ENCODE measurements at places on chromosomes 3 and 15.

DNA sequence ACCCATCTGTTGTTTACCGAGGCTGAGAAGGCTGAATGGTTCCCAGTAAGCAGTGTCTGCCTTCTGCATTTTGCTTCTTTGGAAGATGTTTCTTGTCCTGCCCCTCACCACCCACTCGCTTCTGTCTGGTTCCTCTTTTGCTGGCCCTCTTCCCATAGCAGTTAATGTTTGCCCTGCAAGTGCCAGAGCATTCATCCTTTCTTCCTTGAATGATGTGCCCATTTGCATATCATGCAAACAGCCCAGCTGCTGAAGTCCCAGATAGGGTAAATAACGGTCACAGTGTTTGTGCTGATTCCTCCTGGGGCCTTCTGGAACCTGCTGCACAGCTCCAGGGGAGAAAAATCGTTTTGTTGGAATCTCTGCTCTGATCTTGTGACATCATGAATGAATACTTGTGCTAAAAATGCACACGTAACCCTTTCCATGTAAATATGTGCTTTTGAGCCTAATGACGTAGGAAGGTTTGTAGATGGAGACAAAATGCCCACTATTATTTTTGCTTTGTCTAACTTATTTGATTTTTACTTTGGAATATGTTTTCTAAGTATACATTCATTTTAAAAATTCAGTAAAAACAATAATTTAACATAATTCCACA lies 381.0 kb downstream of the SOX2 start:
- DNase-seq, result no peak

- no peak for DNase-seq
These were observed 40.2 kb upstream of the ZBTB20 start for GRCh38 chr3:115187149-115187757.

- DNase-seq, result no peak
These were observed 32.9 kb upstream of the PIK3R4 start for GRCh38 chr3:130779486-130779885.

DNA sequence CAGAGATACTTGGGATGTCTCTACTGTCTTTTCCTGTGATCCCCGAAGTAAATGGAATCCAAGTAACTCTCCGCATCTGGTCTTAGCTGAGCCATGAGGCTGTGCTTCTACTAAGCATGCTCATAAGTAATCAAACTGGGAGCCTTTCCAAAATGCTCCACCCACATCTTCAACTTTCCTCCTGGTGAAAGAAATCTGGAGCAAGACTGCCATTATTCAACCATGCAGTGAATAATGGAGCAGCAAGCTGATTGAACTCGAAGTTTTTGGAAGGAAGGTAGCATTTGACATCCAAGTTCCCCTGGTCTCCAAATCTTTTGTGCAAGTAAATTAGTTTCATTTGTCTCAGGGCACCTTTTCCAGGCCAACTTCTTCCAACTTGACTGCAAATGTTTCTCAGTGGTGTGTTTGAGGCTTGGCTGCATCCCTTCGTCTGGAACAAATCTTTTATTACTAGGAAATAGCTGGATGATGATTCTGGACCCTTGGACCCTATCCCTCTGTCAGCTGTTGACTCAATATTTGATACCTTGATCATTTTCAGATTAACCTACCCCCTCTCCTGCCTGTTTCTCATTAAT lies 19.4 kb downstream of the GXYLT2 start:
- peak; percentile 59 for DNase-seq

GRCh38 chr3:156033428-156033827 lies 87.0 kb upstream of the KCNAB1 start:
- DNase-seq, result no peak

GRCh38 chr3:113405180-113405579 lies 36.1 kb downstream of the CFAP44 start:
- peak; percentile 69 for DNase-seq

DNA sequence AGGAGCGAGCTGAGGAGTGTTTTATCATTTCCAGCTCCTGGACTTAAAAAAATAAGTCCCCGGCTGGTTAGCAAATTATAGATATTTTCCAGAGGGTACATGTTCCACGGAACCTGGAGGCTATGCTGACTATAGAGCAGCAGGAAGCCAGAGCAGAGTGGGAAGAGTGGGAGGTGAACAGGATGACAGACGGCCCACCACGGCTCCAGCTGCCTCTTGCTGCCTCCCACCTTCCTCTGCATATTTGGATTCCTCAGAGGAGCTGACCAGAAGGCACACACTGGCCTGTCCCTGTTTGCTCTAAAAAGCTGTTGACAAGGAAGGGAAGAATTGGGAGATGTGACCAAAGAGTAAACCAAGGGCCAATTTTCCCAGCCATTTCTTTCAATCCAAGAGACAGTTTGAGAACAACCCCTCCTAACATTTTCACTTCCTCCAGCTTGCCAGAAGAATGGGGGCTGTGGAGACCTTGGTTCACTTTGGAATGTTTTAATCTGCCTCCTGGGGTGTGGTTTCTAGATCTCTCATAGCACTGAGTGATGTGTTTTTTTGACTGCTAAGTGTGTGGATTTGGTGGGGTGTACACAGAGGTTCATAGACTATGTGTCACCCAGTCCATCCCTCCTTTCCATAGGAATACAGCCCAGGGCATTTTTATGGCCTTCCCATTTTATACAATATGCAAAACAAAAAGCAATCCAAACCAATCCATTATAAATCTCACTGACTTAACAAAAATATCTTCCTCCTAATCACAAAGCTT lies 36.8 kb downstream of the HGD start:
- peak; percentile 21 for DNase-seq

GRCh38 chr3:143736205-143736997 lies 111.9 kb downstream of the SLC9A9 start:
- DNase-seq, result peak; percentile 12

DNA sequence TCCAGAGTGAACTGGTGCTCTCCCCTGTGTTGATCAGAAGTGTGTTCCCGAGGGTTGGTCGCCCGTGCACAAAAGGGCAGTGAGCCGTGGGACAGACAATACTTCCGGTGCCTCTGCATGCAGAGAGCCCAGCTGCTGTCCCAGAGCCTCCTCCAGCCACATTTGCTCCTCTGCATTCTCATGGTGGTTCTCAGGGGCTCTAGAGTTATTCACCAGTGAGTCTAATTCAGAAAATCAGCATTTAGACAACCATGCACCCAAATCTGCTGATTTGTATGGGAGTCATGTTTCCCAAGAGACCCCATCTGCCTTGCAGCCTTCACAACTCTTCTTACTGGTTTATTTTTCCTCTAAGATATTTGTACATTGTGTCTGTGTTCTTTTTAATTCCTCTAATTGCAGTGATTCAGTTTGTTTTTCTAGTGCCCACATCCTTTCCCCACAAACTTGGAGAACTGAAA lies 107.0 kb upstream of the SPRED1 start:
- no peak for DNase-seq

- DNase-seq, result no peak
These were observed 52.4 kb downstream of the SETMAR start for GRCh38 chr3:4355401-4356219.

DNA sequence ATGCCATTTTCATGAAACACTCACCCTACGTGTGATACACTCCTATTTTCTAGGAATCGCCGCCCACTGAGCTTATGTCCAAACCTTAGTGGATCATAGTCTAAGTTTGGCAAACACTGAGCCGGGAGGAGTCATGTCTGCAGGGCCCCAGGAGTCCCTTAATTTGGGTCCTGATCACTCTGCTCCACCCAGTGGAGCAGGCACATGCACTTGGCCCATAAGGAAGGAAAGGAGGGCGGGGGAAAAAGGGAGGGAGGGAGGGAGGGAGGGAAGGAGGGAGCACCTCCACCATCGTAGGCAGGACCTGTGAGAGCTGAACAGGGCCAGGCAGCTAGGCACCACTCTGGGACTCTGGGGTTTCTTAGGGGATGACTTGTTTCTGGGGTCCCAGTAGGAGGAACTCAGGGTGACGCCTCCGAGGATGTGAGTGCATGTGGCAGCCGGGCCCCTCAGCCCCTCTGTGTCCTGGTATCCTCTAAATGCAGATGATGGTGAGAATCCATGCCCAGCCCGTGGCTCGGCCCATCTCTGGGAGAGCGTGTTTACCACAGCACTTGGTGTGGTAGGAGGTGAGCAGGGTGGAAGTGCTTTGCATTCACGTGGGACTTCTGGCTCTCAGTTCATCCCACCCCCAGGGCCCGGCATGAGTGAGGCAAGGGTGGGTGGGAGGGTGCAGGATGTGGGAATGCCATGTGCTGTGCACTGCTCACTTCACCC lies 109.4 kb downstream of the KLF13 start:
- no peak for DNase-seq

GRCh38 chr3:102112704-102113230 lies 263.5 kb downstream of the NFKBIZ start:
- no peak for DNase-seq

- DNase-seq, result no peak
These were observed 193.9 kb upstream of the THRB start for GRCh38 chr3:24688446-24689148.

GRCh38 chr3:141677701-141678100 lies 60.4 kb upstream of the RNF7 start:
- DNase-seq, result no peak

DNA sequence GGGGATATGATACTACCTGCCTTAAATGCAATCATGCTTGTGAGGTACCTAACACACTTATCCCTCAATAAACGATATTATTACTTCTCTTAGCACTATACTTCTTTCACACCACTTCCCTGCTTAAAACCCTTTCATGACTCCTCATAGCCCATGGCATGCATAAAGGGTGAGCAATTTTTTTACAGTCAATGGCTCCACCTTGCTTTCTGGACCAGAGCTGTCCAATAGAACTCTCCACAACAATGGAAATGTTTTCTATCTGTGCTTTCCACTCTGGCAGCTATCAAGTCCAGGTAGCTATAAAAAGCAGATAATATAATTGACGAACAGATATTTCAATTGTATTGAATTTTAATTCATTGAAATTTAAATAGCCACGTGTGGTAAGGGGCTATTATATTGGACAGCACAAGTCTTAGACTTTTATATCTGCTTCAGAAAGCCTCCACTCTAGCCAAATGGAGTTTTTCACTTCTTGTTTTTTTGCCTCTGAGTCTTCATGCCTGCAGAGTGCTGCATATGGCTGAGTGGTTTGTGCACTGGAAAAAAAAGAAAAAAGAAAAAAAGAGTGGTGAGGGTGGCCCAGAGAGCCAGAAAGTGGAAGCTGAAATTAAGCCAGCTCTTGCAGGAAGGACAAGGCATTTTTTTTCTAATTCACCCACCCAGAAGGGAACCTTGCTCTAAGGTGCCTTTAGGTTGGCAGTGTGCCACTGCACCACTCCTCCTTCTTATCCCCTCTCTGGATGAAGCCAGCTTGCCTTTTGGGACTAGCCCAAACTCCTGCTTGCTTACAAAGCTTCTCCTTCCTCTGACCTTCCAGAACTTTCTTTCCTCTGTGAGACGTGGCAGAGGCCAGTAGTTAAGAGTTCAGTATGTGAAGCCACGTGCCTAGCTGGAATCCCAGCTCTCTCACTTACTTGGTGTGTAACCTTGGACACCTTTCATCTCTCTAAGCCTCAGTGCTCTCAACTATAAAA lies 239.0 kb upstream of the LRTM1 start:
- DNase-seq, result peak; percentile 50

DNA sequence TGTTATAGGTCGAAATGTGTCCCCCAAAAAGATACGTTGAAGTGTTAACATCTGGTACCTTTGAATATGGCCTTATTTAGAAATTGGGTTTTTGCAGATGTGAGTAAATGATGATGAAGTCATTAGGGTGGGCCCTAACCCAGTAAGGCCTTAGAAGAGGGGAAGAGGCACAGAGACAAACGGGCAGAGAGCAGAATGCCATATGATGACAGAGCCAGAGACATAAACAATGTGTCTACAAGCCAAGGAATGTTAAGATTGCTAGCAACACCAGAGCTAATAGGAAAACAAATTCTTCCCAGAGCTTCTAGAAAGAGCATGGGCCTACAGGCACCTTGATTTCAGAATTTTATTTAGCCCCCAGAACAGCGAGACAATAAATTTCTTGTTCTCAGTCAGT lies 693.1 kb upstream of the NECTIN3 start:
- DNase-seq, result peak; percentile 39

- no peak for DNase-seq
These were observed 3.9 kb upstream of the ARPP21 start for GRCh38 chr3:35635407-35635806.

DNA sequence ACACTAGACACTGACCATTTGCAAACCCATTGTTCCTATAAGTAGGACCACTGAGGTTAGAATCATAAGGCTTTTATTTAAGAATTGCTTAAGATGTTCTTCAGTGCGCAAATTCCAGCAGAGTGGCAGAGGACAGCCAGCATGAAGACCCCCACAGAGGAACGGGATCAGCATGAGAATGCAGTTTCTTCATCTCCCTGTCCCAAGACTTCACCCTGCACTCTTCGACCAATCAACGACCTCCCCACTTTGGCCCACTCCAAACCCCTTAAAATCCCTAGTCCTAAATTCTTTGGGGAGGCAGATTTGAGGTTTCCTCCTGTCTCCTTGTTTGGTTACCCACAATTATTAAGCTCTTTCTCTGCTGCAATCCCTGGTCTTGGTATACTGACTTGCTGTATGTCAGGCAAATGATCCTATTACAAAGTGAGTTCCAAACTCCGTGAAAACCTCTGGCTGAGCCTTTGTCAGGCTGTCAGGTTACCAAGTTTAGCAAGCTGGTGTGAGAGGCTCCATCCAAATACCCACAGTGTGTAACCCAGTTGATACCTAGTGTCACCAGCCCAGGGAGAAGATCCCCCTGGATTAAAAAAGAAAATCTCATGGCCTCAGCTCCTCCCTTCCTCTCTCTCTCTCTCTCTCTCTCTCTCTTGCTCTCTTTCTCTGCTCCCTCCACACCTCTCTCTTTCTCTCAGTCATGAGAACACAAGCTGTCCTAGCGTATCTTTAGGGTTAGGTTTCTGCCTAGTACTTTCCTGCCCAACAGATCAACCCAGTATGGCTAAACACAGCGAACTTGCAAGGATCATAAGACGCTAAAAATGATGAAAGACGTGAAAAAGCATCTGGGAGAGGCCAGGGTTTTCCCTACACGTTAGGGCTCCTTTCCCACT lies 15.8 kb upstream of the RBSN start:
- DNase-seq, result no peak

GRCh38 chr15:78374436-78375393 lies 34.6 kb downstream of the CRABP1 start:
- DNase-seq, result no peak
